ENCODE measurements at places on chromosomes 3 and 15. TPM values are rescaled to one million over a fixed set of nuclear protein-coding genes. Genes with fewer than 3 reads are reported as not detected.

DNA sequence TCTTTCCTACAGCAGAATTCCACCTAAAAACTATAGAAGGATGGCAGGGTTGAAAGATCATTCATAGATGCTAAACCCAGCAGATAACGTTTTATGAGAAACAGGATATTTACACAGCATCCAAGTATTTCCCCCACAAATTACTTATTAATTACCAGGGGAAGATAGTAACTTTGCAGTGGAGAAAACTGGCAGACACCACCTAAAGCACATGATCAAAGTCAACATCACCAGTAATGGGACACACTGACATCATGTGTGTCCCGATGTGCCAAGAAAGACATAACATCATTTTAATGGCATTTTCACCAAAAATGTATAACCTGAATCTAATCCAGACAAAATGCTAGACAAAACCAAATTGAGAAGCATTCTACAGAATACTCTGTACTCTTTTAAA lies 220.4 kb upstream of the THBS1 start:
- DNase-seq: no peak

DNA sequence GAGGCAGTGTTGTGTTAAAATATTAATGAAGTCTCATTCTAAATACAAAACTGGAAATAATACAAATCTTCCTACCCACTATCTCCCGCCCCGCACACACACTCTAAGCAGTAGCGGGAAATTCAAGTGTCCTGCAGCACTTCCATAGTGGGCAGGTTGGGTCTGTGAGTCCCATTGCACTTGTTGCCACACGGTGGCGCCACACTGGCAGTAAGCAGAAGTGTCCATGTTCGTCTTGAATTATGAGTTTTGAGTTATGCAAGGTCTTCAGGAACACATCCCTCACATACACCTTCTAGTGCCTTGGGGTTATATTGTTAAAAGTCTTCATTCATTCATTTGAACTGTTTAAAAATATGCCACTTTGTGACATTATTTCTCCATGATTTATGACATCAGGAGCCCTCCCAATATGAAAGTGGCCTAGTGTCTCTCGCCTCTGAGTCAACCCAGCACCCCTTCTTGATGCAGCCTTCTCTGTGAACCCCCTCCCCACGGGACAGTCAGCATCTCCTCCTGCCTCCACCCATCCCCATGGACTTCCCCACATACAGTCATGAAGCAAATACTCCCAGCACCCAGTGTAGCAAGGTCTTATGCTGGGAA lies 17.6 kb upstream of the CCDC174 start:
- peak; percentile 57 for DNase-seq

DNA sequence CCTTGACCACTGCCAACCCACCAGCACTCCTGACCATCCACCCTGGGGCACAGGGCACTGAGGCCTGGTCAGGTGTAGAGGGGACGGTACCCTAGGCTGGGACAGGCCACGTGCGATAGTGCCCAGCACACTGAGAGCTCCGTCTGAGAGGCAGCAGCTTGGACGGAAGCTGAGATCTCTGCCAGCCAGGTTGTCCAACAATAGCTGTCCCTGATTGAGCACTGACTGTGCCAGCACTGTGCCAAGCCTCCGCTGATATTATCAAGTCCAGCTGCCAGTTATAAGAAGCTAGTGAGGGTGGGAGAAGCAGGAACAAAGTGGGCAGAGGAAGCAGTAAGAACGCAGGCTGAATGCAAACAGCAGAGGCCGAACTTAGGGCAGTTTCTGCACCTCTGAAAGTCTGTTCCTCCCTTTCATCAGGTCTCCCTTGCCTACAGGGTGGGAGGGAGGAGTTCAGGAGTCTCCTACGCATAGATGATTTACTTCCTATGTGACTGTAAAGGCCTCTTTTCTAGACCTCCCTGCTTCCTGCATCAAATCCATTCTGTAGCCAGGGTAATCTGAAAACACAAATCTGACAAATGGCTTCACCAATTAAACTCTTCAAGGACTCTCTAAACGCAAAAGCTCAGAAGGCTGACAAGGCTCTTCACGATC lies 29.7 kb downstream of the MRPS11 start:
- DNase-seq: no peak

GRCh38 chr15:87537295-87537694 lies 719.2 kb downstream of the NTRK3 start:
- no peak for DNase-seq

GRCh38 chr3:168738527-168739325 lies 643.0 kb upstream of the GOLIM4 start:
- no peak for DNase-seq

DNA sequence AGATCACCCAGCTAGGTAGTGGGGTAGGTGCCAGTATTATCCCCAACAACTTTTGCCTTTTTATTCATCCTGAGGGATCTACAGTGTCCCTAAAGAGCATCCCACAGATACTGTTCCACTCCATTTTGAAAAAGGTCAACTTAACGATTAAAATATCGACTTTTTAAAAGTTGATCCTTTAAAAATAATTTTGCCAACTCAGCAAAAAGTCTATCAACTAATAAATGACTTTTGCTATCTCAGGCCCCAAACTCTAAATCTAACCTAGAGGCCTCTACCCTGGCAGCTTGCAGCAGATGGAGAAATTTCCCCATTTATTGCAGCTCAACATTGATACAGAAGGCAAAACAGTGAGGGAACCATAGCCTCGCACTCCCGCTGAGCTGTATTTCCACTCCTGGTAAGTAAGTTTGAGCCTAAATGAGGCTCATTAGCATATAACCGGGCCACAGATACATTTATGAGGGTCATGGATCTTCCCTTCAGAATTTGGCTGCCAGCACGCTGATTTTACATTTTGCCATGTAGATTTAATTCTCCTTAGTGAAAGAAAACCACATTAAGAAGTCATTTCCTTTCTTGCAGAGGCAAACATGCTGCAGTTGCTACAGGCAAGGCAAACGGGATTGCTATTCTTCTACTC lies 704.1 kb upstream of the CFAP20DC start:
- DNase-seq: no peak

DNA sequence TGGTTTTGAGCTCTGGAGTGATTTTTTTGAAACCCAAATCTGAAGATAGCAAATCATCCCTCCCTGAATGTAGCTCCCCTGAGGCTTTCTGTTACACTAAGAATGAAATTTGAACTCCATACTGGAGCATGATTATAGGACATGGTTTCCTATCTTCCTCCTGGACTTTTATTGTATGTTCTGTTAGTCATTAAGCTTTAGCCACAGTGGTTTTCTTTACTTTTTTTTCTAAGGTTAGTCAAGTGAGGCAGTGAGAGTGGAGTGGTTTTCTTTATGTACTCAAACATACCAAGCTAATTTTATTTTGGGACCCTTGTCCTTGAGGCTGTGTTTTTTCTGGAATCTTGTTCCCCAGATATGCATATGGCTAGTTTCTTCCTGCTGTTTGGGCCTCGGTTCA lies 55.2 kb upstream of the FRMD4B start:
- no peak for DNase-seq

DNA sequence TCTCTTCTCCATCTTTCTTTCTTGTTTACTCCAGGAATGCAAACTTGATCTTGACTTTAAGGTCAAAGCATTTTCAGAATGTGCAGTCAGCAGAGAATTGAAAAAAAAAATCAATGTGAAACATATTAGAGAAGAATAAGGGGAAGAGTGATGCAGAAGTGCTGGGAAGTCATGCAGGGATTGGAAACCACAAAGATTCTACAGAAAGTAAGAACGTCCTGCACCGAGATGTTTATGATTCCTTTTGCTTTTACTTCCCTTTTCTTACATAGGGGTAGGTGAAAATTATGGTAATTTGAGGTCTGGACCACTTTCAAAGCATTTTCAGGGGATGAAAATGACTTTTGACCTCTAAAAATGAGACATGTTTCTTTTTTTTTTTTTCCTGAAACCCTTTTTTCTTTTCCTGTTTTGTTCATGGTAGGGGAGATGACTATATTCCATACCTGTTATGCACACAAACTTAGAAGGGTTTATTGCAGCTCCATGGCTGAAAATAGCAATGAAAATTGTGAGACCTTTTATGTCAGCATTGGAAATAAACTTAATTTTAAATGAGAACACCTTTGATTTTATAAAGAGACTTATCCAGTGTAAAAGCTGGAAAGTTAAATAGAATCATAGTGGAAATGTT lies 623.5 kb upstream of the TBL1XR1 start:
- DNase-seq: peak; percentile 27

GRCh38 chr3:193788189-193788991 lies 195.4 kb downstream of the OPA1 start:
- peak; percentile 62 for DNase-seq

- no peak for DNase-seq
These were observed 31.7 kb downstream of the SYNPR start for GRCh38 chr3:63309768-63310167.

- DNase-seq: no peak
These were observed 252.8 kb downstream of the CLSTN2 start for GRCh38 chr3:140187656-140188221.

DNA sequence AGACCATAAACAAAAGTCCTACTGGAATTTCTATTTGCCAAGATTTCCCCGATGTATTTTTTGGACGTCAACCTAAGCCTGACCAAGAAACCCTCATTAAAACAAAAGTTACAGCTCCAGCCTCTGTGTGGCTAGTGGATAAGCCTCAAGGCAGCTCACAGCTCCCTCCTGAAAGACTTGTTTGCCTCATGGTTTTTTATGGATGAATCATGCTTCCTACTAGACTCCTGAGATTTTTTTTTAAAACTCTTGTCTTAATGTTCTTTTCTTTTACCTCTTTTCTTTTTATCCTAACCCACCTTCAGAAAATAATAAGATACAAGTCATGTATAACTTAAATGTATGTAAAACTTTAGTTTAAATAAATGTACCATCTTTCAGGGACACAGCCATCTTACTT lies 52.4 kb downstream of the SUCNR1 start:
- peak; percentile 92 for DNase-seq

- DNase-seq: no peak
These were observed 536 bp downstream of the SNAPC5 start for GRCh38 chr15:66496951-66497501.

DNA sequence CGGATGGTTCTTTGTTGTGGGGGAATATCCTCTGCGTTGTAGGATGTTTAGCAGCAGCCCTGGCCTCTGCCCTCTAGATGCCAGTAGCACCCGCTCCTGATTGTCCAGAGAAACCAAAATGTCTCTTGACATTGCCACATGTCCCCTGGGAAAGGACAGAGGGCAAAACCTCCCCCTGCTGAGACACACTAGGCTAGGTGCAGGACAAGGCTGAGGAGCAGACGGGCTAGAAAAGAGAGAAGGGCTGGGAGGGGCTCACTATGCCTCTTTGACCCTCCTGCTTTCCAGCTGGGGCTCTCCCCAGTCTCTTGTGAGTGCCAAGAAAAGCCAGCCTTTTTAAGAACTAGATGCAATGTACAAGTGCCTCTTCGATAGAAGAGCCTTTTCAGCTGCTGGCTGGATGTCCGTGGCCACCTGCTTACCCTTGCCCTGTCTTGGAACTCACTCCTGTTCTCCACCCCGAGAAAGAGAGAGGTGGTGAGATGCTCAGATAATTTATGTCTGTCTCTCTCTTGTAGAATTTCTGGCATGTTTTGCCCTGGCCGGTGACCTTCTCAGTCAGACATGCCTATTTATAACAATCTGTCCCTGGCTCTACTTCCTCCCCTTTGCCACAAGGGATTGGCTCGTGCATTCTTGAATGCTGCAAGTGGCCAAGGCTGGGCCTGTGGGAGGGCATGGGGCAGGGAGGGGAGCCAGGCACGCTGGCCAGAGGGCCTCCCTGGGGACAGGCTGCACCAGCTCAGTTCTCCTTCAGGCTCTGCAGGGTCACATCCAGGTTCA lies 142.6 kb downstream of the RPLP1 start:
- DNase-seq: peak; percentile 85

DNA sequence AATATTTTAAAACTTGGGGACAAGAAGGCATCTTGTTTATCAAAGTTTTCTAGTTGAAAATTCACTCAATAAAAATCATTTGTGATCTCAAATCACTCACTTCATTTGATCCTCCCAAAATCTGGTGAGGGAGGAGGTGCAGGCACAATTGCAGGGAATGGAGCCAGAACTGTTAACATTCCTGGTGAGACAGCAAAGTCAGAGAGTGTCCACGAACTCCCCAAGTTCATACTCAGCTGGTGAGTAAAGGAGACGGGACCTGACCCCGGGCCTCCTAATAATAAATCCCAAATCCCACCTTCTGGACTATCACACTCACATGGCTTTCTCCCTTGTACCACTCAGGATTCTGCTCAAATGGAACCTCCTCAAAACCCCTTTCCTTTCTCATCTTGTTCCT lies 252.3 kb upstream of the LRTM1 start:
- peak; percentile 71 for DNase-seq

DNA sequence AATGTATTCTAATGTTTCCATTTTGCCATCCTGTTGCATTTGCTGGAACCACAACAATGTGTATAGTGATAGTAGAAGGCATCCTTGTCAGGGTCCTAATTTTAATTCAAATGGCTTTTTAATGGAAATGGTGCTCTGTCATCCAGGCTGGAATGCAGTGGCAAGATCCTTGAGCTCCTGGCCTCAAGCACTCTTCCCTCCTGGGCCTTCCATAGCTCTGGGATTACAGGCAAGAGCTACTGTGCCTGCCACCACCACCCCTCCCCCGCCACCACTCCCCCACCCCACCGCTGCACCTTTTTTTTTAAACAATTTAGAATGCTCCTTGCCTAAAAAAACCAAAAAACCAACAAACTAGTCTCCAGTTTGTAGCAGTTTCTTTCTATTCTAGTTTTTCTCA lies 15.2 kb upstream of the IQCF6 start:
- no peak for DNase-seq

- no peak for DNase-seq
These were observed 6.6 kb downstream of the CBLB start for GRCh38 chr3:105862217-105862616.

GRCh38 chr3:187896646-187897045 lies 151.4 kb upstream of the BCL6 start:
- no peak for DNase-seq

GRCh38 chr3:152128356-152128755 lies 140.4 kb upstream of the MBNL1 start:
- DNase-seq: no peak

Gene FGD5
- total RNA-seq: 5.3 TPM

Gene MESP2
- 1.8 TPM for total RNA-seq

Gene NT5DC2
- total RNA-seq: 180 TPM

Gene SNTN
- total RNA-seq: not detected

Gene RPUSD3
- total RNA-seq: 47.5 TPM

Gene NR2E3
- total RNA-seq: not detected

Gene PTX3
- 12.7 TPM for total RNA-seq

Gene IL20RB
- 10.7 TPM for total RNA-seq

Gene CYP1A2
- total RNA-seq: not detected

Gene NTRK3
- total RNA-seq: 1.3 TPM

Gene CEMIP
- total RNA-seq: 1.1 TPM
